Aortic smooth muscle cell (primary cell): ENCODE measurements at places on chromosomes 2 and 18. TPM values are rescaled to one million over a fixed set of nuclear protein-coding genes. Genes with fewer than 3 reads are reported as not detected.

Gene ERLEC1
- total RNA-seq = 146 and 163 TPM in 2 replicates

Gene COL4A3
- 16.2 and 23.5 TPM in 2 replicates for total RNA-seq

Gene HIBCH
- total RNA-seq = 19.3 and 24.5 TPM in 2 replicates

Gene HOXD9
- not detected in 2 replicates for total RNA-seq

Gene POLR1A
- total RNA-seq = 11.5 and 12.3 TPM in 2 replicates

Gene PFN4
- total RNA-seq = 0.53 and 0.56 TPM in 2 replicates

Gene ECEL1
- not detected in 2 replicates for total RNA-seq

Gene ANAPC1
- 38.2 and 48.9 TPM in 2 replicates for total RNA-seq

Gene GALNT14
- total RNA-seq = 0.26 and 0.31 TPM in 2 replicates
